Stimulated activated CD8-positive, alpha-beta memory T cell treated with anti-CD3 and anti-CD28 coated beads, Interleukin-15, amount 100 ng/mL, for 24 hours (primary cell): ENCODE measurements at places on chromosomes 6 and 20.

- no peak for DNase-seq
Observed at GRCh38 chr20:61930776-61931475, 134.8 kb downstream of the TAF4 start.

DNA sequence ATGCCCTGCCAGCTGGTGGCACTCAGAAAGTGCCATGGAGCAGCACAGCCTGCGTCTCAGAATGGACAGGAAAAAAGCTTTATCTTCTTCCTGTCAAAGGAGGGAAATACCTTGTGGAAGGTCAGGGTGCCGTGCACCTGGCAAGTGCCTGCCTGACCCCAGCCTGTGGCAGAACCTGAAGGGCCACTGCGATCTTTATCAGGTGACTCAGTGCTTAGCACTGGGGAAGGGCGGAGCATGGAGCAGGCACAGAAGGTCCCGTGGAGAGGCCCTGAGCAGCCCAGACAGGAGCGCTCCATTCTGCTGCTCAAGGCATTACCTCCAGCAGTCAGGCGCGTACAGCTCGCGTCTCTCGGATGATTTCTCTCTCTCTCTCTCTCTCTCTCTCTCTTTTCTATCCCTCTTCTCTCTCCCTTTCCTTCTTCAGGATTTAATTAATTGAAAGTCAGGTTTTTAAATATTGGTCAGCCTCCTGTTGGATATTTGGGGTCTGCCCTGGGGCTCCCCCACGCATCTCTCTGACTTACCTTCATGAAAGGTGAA is 31.7 kb downstream of the FOXC1 start:
- DNase-seq = no peak

GRCh38 chr6:45712786-45713185 is 302.9 kb downstream of the CLIC5 start:
- DNase-seq = no peak

DNA sequence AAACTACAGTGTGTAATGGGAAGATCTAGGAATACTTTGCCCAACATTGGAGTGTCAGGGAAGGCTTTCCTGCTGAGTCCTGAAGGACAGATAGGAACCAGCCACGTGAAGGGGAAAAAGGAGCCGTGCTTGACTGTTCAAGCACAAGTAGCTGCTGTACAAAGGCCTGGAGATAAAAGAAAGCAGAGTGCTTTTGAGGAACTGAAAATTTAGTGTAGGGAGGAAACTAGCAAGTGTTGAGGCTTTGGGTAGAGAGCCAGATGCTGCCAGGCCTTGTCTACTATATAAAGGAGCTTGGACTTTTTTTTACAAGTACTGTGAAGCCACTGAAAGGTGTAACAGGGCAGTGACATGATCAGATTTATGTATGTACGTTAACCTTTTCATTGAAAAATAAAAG is 39.0 kb downstream of the DSE start:
- no peak for DNase-seq

- DNase-seq = no peak
Observed at GRCh38 chr20:56173438-56173837, 75.1 kb upstream of the MC3R start.

- DNase-seq = no peak
Observed at GRCh38 chr20:58715801-58716475, 23.3 kb downstream of the NPEPL1 start.

DNA sequence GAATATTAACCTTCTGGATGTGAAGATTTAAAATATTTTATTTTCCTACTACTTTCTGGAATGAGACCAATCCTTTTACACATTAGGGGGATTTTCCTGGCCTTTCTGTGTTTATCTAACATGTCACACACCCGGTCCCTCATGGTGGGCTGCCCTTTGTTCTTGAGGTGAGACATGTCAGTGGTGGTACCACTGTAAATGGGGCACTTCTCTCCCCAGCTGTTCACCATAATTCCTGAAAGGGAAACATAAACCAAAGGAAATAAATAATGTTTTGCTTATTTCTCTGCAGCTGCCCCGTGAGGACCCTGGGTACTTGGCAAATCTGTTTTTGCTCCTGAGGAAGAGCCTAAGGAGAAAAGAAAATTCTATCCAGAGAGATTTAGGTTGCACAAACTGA is 41.1 kb downstream of the GRIK2 start:
- no peak for DNase-seq

- DNase-seq = no peak
Observed at GRCh38 chr6:89618026-89618425, 20.5 kb downstream of the LYRM2 start.
